ENCODE measurements at places on chromosomes 13 and 19.

DNA sequence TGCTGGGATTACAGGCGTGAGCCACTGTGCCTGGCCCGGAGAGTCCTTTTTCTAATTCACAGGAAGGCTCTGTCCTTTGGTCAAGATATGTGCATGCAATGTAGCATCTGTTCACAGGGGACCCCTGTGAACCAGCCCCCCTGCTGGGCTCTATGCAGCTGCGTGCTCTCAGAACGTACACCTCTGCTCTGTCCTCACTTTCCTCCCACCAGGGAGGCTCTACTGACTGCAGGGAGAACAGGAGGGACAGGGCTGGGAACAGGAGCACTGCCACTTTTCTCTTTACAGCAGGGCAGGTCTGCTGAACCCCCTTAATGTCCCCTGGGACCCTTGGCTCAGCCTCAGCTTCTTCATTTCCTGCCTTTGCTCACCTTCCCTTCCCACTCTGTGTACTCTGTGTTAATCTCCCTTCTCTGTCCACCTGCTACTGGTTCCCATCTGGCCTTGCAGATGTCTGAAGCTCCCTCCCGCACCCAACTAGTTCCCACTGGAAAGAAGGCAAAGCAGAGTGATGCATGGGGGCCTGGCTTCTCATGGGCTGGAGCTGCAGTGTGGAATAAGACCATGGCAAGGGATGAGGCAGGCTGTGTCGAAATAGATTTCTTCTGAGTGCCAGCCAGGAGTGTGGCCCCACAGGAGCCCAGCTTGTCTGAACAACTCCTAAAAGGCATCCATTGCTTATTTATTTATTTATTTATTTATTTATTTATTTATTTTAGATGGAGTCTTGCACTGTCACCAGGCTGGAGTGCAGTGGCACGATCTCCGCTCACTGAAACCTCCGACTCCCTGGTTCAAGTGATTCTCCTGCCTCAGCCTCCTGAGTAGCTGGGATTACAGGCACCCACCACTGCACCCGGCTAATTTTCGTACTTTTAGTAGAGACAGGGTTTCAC, 7.2 kb downstream of the ADGRE2 start:
- no peak for DNase-seq

GRCh38 chr19:11323601-11324078, 15.8 kb downstream of the RAB3D start:
- no peak for DNase-seq

GRCh38 chr19:6070720-6071485, 39.4 kb downstream of the RFX2 start:
- DNase-seq = no peak

DNA sequence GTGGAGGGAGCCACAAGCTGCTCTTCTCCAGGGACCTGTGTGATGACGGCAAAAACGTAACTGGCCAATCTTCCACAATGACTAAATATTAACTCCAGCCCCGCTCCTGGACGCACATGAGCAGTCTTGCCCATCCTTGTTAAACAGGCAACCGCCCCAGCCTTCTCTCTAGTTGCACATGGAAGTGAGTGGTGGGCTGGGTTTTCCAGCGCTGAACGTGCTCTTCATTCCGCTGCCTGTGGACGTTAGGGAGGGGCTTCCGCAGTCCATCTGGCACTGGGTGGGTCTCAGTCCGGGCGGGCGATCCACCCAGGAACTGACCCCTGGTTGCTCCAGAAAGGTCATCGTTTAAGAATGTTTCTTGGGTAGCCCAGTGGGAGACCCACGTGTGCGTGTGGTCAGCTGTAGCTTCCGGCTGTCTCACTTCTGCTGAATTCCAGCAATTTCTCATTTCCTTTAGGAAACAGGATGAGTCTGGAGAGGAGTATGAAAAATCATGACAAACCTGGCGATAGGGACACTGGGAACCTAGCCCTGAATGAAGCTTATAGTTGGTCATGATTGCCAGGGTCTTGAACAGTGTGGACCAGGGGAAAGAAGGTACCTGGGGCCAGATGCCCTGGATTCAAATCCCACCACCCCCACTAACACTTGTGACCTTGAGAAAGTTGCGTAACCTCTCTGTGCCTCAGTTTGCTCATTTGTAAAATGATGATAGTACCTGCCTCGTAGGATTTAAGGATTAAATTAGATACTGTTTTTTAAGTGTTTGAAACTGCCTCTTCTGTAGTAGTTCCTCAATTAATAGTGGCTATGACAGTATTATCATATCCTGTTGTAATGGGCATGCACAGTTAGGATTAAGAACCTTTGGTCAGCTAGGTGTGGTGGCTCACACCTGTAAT, 92.6 kb downstream of the SIPA1L3 start:
- no peak for DNase-seq

DNA sequence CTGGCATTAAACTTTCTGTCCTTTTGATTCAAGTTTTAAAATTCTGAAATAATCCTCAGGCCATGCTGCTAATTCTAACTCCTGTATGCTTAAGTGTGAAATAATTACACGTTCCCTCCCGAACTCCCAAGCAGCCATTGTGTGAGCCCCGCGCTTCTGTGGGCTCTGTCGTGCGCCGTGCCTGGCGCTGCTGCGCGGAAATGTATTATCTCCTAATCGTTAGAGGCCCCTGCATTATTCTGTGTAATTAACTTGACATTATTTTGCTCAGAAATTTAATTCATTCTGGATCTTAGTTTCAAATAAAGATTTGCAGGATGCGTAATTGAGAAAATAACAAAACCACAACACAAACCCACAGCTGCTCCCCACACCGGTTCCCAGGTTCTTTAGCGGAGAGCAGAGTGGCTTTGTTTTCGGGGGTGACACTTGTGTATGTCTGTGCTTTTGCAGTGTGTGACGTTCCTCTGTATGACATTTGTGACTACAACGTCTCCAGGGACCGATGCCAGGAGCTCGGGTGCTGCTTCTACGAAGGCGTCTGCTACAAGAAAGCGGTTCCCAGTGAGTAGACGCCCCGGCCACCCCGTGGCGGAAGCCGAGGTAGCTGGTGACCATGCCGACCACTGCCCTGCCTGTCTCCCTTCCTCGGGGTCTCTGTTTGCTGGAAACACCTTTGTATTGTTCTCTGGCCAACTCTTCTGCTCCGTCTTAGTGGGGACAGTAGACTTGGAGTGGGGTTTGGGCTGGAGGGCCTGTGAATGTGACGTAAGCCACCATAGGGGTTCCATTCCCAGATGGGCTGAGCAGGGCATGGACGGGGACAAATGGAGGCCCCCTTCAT, 7.5 kb downstream of the TEX29 start:
- DNase-seq = no peak

DNA sequence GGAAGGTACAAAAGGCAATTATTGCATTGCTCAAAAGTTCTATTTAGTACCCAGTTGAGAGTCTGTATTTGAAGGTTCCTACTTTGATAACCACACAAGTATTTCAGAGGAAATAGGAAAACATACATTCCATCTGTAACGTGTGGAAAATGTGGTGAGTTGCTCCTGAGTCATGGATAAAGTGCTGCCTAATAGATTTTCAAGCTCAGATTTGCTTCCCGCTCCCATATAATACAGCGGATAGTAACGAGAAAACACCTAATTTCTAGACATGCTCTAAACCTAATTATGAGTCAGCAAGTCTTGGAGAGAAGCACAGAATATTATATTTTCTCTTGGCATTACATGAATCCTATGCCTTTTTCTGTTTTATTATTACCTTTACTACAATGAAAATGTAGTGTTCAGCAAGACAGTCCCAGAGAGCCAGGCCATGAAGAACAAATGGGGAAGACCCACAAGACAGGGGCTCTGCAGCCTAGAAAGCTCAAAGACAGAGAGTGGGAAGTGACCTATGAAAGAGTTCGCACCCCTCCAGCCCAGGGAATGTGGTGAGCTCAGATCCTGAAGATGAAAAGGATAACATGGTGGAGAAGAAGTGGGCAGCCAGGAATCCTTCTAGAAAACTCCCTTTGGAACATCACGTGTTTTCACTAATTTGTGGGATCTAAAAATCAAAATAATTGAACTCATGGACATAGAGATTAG, 116.1 kb downstream of the STARD13 start:
- DNase-seq = no peak

- DNase-seq = no peak
These were observed 7.8 kb upstream of the OLFM4 start for GRCh38 chr13:53020764-53021335.

DNA sequence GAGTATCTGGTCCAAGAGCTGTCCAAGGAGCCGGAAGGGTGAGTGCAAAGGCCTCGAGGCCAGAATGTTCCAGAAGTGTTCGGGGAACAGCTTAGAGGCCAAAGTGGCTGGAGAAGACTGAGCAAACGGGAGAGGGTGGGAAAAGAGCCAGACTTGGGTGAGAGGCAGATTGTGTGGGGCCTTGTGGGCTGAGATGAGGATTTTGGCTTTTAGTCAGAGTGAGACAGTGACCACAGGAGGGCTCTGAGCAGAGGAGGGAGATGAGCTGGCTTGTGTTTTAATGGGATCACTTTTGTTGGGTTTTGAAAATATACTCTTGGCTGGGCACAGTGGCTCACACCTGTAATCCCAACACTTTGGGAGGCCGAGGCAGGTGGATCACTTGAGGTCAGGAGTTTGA, 5.6 kb downstream of the NANOS2 start:
- DNase-seq = no peak

DNA sequence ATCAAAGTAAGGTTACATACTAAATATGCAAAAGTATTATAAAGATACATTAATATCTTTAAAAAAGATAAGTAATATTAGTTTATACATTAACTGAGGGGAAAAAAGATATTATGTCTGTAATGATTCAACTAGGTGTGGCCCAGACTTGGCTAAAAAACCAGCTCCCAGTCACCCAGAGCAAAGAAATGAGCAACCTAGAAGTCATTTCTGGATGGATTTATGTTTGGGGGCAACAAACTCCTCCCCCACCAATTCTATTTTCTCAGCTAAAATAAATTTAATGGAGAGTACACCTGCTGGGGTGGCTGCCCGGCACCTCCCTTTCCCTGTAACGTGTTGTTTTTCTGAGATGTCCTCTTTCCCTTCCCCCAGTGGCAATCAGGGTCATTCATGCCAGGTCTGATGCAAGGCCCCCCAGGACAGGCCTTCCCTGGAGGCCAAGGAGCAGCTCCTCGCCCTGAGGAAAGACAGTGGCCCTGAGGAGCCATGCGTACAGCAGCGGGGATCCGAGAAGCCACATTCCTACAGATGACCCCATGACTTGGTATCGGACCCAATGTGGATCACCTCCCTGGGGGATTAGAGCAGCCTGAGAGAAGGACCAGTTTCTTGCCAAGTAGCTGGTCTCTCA, 78.6 kb upstream of the DOCK9 start:
- DNase-seq = no peak

DNA sequence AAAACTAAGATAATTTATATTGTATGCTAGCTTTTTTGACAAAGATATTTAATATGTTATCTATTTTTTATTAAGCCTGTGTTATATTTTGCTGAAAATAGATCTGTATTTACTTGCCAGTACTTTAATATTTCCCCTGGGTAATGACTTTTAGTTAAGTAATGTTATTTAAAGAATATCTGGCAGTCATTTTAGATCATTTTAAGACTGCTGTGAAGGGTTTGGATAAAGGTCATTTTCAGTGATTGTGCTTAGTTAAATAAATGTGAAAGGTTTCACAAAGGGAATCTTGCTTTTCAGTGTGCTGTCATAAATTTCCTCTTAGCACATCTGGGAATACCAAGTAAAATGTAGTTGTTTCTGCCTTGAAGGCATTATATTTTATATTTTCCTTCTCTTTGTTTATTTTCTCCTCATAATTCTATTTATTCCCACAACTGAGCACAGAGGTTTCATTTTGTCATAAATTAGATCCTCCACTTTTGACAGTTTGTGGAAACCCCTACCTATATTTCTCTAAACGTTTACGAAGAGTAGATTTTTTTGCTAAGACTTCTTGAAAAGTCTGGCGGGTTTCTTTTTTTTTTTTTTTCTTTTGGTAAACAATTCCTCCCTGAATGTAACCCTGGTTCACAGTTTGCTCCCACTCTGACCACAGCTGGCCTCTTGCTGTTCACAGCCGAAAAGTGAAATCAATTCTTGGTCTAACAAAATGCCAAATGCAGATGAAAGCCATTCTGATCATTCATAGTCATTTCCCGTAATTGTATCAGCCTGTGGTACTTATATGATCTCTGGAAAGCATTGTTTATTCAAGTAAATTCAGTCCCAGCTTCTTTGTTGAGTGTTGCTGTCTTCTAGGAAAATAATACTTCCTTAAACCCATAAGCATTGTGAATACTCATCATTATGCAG, 87.8 kb downstream of the MAB21L1 start:
- DNase-seq = no peak

DNA sequence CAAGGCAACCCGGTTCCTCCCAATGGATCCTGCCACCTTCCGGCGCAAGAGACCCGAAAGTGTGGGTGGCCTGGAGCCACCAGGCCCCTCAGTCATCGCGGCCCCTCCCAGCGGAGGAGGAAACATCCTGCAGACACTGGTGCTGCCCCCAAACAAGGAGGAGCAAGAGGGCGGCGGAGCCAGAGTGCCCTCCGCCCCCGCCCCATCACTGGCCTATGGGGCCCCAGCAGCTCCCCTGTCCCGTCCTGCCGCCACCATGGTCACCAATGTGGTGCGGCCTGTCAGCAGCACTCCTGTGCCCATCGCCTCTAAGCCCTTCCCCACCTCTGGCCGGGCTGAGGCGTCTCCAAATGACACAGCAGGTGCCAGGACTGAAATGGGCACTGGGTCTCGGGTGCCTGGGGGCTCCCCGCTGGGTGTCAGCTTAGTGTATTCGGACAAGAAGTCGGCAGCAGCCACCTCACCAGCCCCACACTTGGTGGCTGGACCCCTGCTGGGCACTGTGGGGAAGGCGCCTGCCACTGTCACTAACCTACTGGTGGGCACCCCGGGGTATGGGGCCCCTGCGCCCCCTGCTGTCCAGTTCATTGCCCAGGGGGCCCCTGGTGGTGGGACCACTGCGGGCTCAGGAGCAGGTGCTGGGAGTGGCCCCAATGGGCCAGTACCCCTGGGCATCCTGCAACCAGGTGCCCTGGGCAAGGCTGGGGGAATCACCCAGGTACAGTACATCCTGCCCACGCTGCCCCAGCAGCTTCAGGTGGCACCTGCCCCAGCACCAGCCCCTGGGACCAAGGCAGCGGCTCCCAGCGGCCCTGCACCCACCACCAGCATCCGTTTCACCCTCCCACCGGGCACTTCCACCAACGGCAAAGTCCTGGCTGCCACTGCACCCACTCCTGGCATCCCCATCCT, 11.2 kb upstream of the PRR19 start:
- peak; percentile 39 for DNase-seq

GRCh38 chr19:35787227-35787799, 11.9 kb downstream of the ARHGAP33 start:
- no peak for DNase-seq

GRCh38 chr19:54674021-54674617, 11.3 kb downstream of the LILRB4 start:
- no peak for DNase-seq

DNA sequence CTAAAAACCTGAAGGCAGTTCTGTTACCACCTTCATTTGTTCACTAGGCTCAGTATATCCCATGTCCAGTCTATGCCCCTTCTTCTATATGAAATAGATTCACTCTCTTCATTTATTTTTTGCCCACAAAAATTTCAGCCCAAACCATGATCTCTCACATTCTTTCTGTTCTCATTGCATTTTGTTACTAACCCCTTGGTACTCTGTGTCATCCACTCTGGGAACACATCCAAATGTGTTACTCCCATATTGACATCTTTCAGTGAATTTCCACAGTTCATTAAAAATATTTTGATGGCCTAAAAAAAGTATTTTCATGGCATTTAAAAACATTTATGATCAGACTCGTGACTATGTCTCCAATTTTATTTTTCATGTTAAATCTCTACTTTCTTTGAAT, 378.9 kb downstream of the SLITRK1 start:
- DNase-seq = no peak

- no peak for DNase-seq
These were observed 372 bp downstream of the DNAAF3 start for GRCh38 chr19:55165952-55166529.

- no peak for DNase-seq
These were observed 600.0 kb downstream of the KCTD12 start for GRCh38 chr13:76286178-76286577.

GRCh38 chr19:17184371-17184841, 30.8 kb upstream of the USE1 start:
- DNase-seq = no peak

All from activated T-helper 9 cell treated with anti-CD3 and anti-CD28 coated beads, Interleukin-2, amount 50 U/mL, for 16 hours (primary cell).